ENCODE measurements at places on chromosomes 1 and 21.

- DNase-seq, result no peak
Observed at GRCh38 chr1:53695116-53695515, 43.8 kb downstream of the GLIS1 start.

DNA sequence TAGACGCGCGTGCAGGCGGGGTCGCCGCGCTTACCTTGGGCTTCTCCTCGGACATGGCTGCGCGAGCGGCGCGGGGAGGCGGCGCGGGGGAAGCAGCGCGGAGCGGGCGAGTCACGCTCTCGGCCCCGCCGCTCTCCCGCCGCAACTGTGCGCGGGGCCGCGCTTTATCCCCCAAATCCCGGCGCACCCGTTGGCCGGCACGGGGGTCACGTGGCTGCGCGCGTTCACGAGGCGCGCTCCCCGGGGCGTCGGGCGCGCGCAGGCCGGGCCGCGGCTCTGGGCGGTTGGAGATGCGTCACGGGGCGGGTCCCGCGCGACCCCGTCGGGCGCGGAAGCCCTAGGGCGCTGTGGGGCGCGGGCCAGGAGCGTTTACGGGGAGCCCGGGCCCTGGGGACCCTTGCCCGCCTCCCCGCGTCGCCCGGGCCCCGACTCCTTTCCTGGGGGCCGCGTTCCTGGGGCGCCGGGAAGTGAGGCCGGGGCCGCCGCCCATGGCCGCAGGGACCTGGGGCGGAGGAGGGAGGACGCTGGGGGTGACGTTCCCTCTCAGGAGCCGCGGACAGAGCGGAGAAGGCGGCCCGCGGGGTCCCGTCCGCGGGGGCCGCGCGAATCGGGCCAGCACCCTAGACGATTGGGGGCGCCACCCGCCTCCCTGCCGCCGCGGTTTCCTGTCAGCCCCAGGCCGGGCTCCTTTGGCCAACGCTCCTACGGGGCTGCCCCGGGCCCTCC, at the start of gene SUMO3:
Gene SUMO3, minus strand, starts transcription at position 149 of the 726 bp plus-strand sequence. Its CDS starts 94 bp downstream, at position 55.
- peak; percentile 80 for DNase-seq

GRCh38 chr1:53606197-53606596, 132.8 kb downstream of the GLIS1 start:
- no peak for DNase-seq

DNA sequence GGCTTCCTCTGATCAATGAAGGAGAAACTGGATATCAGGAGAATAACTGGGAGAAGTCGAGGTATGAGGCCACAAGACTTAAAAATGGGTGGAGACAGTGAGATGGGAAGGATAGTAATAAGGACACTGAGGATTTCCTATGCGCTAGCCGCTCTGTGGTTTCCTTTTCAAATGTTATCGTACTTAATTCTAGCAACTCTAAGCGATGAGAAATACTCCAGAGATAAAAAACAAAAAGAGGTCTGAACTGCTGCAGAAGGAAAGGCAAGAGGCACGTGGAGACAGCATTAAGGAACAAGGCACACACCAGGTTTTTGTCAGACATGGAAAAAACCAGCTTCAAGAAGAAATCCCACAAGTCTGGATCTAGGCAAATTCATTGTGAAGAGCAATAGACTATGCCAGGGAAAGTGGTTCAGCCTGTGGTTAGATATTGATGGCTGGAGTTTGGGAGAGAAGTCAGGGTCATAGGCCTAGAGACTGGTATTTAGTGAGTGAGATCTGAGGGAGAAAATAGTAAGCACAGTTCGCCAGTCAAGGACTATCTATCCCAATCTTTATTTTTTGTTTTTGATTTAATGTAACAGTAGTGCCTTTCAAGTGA, 5.3 kb downstream of the CLCA2 start:
- DNase-seq, result no peak

DNA sequence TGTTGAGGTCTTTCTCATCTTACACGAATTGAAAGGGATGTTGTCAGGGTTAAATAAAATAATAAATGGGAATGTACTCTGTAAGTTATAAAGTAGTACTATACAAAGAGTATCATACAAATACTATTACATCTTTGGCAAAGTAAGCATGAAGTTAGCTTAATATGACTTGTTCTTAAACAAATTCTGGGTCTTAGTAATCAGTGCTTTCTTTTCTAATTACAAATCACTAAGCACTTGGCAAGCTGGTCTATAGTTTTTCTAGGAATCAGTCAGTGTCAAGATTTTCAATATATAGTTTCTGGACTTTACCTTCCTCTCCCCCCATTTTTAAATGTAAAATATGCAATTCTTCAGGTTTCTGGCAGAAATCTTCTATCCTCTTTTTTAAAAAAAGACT, 6.9 kb downstream of the LYST start:
- DNase-seq, result no peak

GRCh38 chr21:35020902-35021301, 28.2 kb downstream of the RUNX1 start:
- no peak for DNase-seq

DNA sequence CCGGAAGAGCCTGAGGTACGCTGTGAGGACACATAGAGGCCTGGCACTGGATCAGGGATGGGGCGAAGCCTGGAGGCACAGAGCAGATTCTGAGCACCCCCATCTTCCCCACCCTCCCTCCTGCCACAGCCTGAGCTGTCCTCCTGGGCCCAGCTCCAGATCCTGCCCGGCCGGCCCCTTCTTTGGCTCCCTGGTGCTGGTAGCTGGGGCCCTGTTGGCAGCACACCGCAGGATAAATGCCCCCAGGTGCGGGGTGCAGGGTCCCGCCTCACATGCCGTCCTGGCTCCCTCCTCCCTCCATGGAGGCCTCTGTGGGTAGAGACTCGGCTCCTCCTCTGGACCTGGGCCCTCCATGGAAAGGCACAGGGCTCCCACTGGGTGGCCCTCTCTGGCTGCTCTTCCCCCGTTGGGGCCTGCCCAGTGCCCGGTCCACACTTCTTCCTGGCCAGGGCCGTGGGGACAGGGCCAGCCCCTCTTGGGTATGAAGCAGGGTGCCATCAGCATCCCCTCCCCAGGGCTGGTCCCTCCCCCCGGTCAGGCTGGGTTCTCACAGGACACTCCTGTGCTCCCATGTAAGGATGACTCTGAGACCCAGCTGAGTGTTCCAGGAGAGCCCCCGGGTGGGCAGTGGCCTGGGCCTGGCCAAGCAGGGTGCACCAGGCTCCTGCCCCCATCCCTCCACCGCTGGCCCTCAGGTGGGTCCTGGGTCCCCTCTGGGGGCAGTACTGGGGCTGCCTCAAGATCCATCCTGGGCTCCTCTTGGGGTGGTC, 1.1 kb upstream of the OBSCN start:
- no peak for DNase-seq

Measured in NCI-H1436 (cell line).